ENCODE measurements at places on chromosomes 13 and 19.

DNA sequence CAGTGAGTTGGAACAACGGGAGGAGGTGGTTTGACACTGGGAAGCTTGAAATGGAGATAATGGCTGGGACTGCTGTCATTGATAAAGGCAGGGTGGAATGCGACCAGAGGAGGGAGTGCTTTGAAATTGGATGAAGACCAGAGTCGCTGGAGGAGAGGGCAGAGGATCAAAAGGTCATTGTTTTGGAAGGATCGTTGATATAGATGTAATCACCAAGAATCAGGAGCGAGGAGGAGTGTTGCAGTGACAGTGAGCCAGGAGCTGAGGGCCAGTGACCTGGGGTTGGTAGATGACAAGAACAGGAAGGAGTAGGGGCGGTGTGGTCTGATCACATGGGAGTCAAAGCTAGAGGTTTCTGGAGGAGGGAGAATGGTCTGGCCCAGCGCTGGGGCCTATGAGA lies 25.3 kb downstream of the TM9SF2 start:
- DNase-seq: no peak

- no peak for DNase-seq
Measured at GRCh38 chr13:27339299-27339698, 68.7 kb downstream of the RASL11A start.

DNA sequence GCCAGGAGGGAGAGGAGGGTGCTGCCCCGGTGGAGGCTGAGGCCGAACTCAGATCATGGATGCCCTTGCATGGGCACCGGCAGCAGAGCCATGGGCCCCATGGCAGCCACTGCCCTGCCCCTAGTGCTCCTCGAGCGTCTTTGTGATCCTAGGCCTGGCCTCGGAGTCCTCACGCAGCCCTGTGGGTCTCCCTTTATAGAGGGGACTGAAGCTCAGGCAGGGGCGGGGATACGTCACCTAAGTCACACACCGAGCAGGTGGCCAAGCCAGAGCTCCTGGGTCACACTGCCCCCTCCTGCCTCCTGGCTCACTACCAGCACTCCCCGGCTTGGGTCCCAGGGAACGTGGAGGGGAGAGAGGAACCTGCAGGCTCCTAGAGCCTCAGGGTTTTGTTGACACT lies 28.7 kb downstream of the DHX34 start:
- no peak for DNase-seq

GRCh38 chr13:57644106-57644505 lies 12.6 kb downstream of the PCDH17 start:
- DNase-seq: no peak

- DNase-seq: no peak
Measured at GRCh38 chr13:94329754-94330551, 149.5 kb downstream of the DCT start.

GRCh38 chr19:56124578-56124977 lies 3.5 kb upstream of the ZNF787 start:
- DNase-seq: no peak

DNA sequence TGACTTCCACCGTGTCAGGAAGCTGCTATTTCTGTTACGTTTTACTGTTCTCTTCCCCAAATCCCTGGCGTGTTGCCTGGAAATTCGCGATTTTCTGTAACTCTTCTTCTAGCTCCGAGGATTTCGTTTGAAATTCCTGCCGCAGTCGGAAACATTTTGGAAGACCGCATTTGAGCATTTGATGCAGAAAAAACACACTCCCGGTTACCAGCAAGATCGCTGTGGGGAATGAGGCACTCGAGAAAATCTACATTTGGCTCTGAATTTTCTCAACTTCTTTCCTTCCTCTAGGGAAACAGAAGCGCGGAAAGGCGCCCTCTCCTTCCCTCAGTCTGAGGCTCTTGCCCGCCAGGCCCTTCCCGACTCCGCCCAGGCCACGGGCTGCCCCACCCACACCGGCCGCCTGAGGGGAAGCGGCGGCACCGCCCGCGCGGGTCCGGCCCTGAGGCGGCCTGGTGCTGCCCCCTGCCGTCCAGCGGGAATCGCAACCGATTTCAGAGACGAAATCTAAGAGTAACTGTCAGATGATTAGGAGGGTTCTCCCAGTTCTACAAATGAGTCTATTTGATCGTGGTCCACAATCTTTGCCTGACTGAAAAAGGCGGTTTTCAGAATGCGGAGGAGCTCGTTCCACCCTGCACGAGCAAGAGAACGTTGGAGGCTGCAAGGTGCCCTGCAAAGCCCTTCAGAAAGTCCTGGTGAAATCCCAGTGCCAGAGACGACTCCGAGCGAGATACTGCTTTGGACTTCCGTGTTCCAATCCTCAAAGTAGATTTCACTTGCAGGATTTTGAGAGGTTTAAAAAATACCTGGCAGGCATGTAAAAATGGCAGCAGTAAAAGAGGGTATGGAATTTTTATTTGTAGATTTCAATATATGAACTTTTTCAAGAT lies 18.4 kb upstream of the TUBGCP3 start:
- peak; percentile 90 for DNase-seq

DNA sequence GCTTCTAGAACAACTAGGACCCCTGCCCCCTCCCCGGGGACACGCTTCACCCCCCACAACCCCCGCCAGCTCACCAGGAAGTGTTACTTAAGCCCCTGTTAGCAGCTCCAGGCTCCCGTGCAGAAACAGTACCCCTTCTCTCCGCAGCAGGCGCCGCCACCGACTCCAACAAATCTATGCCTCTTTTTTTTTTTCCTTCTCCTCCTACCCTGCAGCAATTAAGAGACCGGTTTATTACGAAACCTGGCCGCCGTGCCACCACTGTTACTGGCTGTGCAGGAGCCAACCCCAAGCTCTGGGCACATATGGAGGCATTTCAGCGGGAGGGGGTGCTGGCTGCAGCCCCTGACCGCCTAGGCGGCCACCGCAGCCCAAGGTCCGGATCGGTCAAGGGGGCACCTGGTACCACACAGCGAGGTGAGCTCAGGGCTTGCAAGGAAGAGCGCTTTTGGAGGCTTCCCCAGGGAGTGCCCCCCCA lies 2.4 kb downstream of the GADD45B start:
- peak; percentile 92 for DNase-seq

GRCh38 chr19:53871454-53871853 lies 3.8 kb downstream of the MYADM start:
- no peak for DNase-seq

DNA sequence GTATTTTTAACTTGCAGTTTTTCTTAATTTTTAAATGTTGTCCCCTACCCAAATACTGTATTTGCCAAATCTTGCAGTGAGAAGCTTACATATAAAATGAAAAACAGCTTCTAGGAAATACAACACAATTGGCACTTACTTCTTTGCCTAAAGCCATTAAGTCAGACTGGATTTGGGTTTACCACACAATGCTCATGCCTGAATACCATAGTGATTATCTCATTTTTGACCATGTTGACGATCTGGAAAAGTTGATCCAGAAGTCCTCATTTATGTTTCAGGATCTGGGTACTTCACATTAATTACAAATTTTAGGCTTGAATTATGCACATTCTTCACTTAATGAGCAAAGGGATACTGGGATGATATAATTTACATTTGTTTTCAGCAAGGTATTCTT lies 2.4 kb downstream of the RNF6 start:
- no peak for DNase-seq

GRCh38 chr19:54329476-54330165 lies 9.3 kb downstream of the LILRA4 start:
- DNase-seq: no peak

- DNase-seq: no peak
Measured at GRCh38 chr13:106819413-106820180, 251.7 kb upstream of the ARGLU1 start.

- no peak for DNase-seq
Measured at GRCh38 chr13:108120856-108121255, 94.5 kb downstream of the LIG4 start.

DNA sequence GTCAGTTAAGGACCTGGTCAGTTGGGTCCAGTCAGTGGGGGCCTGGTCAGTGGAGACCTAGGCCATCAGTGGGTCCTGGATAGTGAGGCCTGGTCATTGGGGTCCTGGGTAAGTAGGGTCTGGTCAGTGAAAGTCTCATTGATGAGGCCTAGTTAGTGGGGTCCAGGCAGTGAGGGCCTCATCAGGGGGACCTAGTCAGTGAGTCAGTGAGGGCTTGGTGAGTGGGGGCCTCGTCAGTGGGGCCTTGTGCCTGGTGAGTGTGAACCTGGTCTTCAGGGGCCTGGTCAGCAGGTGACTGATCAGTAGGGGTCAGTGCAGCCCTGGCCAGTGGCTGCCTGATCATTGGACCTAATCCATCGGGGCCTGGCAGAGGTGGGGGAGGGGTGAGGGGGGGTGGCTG lies 42.6 kb upstream of the TPM4 start:
- no peak for DNase-seq

GRCh38 chr19:42942187-42942789 lies 5.3 kb upstream of the PSG7 start:
- no peak for DNase-seq

GRCh38 chr13:20995245-20995838 lies 66.0 kb downstream of the LATS2 start:
- no peak for DNase-seq

DNA sequence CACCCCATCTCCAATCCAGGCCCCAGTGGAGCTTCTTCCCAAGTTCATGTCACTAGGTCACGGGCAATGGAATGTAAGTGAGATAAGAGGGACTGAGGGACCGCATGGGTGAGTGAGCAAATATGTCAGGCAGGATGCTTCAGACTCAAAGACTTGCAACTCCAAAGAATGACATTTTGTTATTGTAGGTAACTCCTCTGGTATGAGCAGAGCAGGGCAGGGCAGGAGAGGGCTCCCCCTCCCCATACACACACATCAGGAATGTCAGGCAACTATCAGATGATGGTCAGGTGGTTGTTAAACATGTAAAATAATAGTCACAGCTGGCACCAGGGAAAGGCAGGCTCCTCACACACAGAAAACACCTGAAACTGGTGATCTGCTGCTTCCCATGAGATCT lies 10.6 kb downstream of the ERVV-2 start:
- DNase-seq: no peak

- no peak for DNase-seq
Measured at GRCh38 chr13:34411894-34412293, 530.2 kb upstream of the NBEA start.

GRCh38 chr19:32924200-32924599 lies 47.6 kb downstream of the CEP89 start:
- no peak for DNase-seq

DNA sequence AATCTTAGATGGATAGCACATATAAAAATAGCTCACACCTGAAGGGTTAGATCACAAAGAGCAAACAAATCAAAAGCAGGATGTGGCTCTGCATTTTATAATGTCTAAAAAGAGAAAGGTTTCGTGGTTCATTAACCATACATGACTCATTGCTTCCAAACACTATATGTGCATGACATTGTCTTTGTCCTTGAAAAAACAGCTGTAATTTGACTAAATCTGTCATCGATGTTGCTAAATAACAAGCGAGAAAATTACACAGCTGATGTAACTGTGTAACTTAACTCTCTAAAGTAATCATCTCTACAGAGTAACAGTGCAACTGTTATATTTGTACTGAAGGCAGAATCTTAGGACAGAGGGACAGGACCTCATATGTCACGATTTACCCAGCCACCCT lies 383.1 kb upstream of the GPC6 start:
- no peak for DNase-seq

DNA sequence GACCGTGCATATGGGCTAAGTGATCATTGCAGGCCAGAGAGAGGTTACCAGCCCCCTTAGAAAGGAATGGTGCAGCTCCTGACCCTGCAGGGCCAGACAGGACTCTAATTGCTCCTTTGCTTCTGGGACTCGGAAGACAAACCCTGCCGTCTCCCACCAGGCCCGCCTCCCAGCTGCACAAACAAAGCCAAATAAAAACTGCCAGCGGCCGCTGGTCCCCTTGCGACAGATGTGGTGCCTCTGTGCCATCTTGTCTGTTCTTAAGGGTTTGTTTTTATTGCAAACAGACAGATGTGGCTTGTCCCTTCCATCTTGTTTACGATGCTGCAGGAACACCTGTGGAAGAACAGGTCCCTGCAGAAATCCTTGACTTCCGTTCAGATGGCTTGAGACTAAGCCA lies 434.4 kb upstream of the TSHZ3 start:
- DNase-seq: no peak

DNA sequence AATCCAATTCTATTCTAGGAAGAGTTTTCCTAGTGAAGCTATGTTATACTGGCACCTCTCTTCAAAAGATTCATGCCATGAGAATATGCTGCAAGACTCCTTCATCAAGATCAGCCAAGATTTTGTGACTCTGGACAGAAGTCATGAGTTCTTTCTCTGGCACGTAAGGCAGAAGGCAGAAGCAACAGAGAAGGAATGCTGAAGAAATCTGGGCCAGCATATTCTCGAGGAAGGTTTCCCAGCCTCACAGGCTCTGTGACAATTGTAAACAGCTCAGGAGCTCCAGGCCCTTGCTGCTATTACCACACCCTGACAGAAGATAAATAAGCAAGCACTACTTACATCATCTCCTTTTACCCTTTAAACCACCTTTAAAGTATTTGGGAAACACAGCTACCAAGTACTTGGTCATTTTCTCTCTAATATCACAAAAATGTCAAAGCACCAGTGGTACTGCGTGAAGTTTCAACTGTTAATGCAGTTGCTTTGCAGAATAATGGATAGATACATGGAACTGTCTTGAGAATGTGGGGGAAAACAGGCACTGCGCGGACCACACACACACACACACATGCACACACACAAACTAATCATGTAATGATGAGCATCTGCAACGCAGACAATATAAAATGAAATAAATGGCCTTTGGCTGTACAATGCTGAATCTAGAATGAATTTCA lies 55.4 kb downstream of the INTS6 start:
- peak; percentile 51 for DNase-seq

GRCh38 chr13:108755083-108755482 lies 125.7 kb downstream of the MYO16 start:
- no peak for DNase-seq

DNA sequence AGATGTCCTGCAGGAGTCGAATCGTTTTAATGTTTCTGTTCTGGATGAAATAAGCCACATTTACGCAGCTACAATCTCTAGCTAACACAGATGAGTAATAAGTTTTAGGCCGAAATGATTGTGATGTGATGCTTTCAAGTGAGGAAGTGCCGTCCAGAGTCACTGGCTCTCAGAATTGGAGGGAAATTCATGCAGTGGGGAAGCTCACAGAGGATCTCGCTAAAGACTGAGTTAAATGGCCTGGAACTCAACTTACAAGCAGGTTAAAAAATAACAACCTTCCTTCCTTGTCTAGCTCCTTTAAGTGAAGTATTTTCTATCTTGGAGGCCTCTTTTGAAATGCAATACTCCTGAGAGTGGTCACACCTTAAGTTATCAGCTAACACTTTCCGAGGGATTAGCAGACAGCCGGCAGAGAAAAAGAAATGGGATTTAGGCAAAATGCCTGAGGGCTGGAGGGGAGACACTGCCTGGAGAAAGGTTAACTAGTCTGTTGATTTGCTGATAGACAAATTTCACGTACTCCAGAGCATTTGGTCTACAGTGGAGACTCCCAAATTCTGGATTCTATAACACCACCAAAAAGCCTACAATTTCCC lies 74.2 kb downstream of the IRS2 start:
- no peak for DNase-seq

DNA sequence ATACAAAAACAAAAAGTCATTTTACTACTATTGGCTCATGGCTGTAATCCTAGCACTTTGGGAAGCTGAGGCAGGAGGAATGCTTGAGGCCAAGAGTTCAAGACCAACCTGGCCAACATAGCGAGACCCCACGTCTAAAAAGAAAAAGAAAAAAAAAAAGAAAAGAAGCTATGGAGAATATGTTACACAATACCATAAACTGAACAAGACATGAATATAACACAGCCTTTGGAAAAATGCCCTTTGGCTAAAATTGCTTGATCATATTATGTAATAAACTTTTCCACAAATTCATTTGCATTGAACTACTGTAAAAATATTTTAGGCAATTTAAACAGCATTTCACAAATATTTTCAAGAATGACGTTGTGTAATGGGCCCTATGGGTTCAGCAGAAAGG lies 3.7 kb upstream of the ZNF415 start:
- DNase-seq: no peak

- DNase-seq: no peak
Measured at GRCh38 chr13:60402022-60402421, 5.0 kb downstream of the TDRD3 start.
